ENCODE measurements at places on chromosomes 2 and 18.

DNA sequence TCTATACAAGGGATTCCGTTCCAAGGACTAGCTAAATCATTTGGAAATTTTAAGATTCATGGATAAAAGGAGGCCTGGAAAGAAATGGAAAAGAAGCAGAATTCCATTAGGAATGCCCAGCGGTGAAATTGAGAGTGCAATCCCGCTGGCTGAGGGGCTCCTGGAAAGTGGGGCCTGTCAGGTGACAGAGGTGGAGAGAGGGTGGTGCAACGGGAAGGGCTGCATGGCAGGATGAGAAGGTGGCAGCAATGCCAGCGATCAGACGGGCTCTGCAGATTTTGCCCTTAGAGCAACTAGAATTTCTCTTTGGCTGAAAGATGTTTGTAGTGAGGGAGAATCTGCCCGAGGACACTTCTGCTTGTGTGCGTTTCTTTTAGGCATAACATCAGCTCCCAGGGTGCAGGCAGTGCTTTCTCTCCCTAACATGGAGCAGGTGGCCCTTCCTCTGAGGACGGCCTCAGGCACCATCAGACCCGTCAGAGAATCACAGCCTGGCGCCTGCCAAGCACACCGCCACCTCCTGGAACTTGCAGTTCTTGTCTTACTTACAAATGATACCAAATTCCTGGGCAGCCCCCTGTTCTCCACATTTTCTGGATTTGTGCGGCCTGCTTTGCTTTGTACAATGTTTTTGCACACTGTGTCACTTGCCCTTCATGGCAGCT lies 261.6 kb downstream of the NDUFA10 start:
- no peak for DNase-seq

DNA sequence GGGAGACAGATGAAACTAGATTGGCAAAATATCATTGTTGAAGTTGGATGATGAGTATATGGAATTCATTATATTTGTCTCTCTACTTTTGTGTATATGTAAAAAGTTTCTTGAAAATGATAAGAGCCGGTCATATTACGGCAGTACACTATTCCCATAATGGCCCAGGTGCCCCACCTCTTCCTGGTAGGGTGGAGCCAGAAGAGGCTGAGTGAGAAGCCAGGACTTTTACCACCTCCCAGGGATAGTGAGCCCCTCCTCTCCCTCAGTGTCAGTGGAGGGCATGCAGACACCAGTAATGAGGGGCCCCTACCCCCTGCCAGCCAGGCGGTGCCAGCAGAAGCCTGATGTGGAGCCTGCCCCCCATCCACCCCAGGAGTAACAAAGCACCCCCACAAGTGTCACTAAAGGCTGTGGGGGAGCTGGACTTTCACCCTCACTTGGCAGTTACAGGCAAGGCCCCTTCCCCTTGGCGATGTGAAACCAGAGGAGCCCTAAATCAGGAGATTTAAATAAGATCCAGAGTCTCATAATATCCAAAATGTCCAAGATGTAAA lies 198.9 kb upstream of the RBBP8 start:
- no peak for DNase-seq

GRCh38 chr18:10487154-10487553 lies 32.7 kb downstream of the APCDD1 start:
- DNase-seq = no peak

- DNase-seq = no peak
Observed at GRCh38 chr2:107530046-107530445, 296.6 kb upstream of the RGPD4 start.

DNA sequence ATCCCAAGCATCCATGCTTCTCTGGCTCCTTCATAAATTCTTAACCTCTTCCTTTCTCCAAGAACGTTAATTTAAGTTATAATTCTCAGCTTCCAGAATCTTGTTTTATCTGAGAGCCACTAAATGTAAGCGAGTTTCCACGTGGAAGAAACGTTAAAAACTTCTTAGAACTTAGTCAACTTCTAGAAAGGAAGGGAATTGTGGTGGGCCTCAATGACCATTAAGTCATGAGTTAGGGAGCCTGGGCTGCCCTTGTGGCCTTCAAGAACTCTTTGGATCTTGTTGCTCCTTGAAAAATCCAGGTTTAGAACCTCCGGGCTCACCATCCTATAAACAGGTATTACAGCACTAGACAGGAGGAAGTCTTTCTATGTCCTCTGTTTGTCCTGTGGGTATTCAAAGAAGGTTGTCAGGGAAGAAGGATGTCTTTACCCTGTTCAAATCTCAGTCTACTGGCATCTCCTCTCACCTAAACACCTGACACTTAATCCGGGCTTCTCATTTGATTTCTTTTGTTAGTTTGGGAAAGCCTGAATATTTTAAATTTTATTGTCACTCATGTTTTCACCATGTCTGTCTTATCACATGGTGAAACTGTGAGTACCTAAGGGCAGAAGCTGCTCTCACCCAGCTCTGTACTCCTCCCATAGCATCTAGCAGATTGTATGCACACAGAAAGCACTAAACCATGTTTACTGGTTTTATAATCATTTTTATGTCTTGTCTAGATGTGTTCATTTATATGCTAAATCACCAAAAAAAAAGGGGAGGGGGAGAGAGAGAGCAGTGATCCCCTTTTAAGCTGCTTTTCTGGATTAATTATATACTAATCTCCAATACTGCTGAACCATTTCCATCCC lies 6.3 kb downstream of the RND3 start:
- DNase-seq = no peak

DNA sequence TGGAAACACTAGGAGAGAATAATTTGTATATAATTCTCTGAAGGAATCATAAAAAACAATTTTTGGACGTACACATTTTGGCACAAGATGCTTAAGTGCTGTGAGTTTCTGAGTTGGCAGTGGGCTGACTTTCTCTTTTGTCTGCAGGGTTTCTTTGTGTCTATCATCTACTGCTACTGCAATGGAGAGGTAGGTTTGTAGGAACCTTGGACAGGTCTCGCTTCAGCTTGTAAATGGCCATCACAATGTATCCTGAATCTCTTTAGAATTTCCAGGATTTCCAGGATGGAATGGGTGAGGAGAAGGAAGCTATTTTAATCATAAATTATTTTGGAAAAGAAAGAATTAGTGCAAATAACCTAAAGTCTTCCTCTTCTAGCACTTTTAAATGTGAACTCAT lies 83.9 kb downstream of the PTH2R start:
- no peak for DNase-seq

GRCh38 chr2:147665105-147665504 lies 179.7 kb upstream of the ACVR2A start:
- DNase-seq = no peak

GRCh38 chr2:201618744-201619662 lies 24.3 kb downstream of the TMEM237 start:
- DNase-seq = peak; percentile 39

- peak; percentile 91 for DNase-seq
Observed at GRCh38 chr2:101961338-101962191, 30.2 kb upstream of the IL1R2 start.

GRCh38 chr2:23791030-23791429 lies 135.9 kb downstream of the ATAD2B start:
- DNase-seq = no peak

DNA sequence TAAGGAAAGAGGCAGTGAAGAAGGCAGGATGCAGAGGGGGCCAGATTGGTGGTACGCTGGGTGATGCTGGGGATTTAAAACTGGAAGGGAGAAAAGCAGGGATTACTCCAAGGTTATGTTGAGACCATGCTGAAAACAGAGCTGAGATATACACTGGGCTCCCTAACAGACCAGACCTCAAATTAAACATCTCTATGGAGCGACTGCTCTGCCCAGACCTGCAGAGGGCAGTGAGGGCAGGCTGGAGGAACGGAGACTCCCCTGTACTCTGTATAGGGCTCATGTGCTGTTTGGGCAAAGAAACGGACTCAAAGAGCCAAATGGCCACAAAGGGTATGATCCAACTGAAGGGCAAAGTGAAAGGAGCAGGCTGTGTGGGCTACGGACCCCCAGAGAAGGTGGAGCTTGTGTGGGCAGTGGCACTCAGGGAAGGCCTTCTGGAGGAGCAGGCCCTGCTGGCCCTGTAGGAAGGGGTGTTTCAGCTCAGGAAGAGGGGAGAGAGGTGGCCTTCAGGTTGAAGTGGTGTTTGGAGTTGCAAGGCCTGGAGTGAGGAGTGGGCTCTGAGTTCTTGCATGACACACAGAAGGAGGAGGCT lies 4.8 kb upstream of the CELF4 start:
- no peak for DNase-seq

GRCh38 chr2:162197069-162197825 lies 45.2 kb upstream of the GCG start:
- DNase-seq = no peak

- DNase-seq = no peak
Observed at GRCh38 chr2:33728106-33728505, 129.0 kb upstream of the FAM98A start.

Data from tibial nerve (tissue), 4 donors.